ENCODE measurements at places on chromosomes 1 and 21. TPM values are rescaled to one million over a fixed set of nuclear protein-coding genes. Genes with fewer than 3 reads are reported as not detected.
A peak's percentile ranks its signal among the peaks of the same experiment; 100 is the strongest.

DNA sequence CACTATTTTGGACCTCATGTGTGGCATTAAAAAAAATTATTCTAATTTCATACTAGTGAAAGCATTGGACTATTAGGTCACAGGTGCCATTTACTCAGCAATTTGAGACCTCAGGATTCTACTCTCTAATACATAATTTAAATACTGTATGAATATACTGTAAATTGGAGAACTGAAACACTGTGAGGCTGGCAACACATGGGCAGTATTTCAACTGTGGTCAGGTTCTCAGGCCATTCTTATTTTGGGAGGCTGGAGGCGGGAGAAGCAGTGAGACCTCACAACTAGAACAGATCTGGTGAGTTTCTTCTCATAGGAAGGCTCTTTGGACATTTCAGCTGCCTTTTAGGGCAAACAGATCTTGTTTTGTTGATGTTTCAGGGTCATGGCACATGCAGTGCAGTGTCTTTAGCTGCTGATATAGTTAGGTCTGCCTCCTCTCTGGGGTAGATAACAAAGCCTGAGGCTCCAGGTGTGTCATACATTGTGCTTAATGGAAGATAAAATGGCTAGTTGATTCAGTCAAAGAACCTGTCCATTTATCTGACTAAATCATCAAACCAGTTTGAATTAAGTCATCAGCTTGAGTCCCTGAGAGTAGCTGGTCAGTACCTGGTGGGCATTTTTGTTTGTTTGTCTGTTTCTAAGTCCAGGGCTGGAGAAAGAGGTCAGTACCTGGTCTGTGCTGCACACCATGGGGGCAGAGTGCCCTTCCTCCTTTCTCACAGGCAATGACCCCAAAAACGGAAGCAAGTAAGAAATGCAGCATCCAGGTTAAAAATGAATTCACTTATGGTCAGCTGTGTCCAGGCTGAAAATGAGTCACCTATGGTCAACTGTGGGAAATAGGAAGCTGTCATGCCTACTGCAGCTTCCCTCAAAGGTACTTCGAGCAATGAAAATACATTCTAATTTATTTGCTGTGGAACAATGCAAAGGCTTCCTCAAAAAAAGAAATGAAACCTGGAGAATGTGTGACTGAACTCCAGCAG lies 216.2 kb downstream of the SDCCAG8 start:
- peak overlapping the region; percentile 29 for H3K27ac ChIP-seq
- H3K4me3 ChIP-seq, result no peak overlapping the region
- DNase-seq, result no peak

DNA sequence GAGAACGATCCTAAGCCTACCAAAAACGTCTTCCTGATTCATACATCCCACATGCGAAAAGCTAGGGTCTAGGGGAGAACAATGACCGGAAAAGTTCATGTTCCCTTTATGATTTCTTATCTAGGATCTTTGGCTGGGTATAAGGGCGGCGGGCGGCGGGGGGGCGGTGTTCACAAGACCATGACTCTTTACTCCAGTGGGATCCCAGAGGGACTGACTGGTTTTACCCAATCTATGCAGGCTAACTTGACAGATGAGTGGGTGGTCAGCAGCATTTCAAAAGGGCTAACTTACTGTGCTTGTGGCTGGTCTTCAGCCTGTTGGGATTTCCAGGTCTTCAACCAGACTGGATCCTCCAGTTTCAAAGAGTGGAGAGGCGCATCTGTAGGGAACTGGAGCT lies 40.3 kb downstream of the CNIH3 start:
- H3K4me3 ChIP-seq, result no peak overlapping the region
- peaks cover 3% of the 10 kb centered on the region for H3K27me3 ChIP-seq
- no peak overlapping the region for H3K27ac ChIP-seq
- H3K36me3 ChIP-seq, result no peaks in the 10 kb centered on the region
- no peaks in the 10 kb centered on the region for H3K4me1 ChIP-seq
- no peak for DNase-seq

GRCh38 chr1:105386489-105386888 lies 1636.8 kb downstream of the AMY1C start:
- H3K27me3 ChIP-seq, result no peaks in the 10 kb centered on the region
- H3K36me3 ChIP-seq, result no peaks in the 10 kb centered on the region
- no peak for DNase-seq
- H3K4me1 ChIP-seq, result no peaks in the 10 kb centered on the region

DNA sequence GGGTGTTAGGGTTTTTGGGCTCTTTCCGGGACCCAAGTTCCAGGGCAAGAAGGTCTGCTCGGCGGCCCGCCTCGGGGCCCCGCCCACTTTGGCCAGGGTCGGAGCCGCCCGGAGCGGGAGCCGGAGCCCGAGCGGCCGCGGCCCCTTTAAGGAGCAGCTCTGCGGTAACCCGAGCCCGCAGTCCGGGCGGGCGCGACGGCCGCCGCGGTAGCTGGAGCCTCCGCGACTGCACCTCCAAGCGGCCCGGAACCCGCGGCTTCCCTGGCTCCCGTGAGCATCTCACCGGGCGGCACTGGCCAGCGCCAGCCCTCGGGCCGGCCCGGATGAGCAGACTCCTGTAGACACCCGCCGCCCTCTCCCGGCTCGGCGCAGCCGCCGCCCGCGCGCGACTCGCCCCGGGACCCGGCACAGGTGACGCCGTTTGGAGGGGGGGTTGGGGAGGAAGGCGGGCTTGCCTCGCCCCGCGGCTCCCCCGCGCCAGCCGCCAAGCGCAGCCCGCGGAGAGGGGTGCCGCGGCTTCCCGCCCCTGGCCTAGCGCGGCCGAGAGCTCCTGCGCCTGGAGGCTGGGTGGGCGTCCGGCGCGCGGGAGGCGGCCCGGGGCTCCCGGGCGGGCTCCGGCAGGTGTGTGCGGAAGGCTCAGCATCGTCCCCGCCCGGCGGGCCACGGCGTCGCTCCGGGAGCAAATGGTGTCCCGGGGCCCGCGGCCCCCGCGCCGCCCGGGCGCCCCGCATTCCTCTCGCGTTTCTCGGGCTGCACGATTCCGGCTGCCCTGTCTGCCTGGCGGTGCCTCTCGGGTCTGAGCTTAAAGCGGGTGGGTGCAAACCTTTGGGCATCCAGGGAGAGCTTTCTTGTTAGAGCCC lies at the start of gene TLCD4:
Gene TLCD4, plus strand, starts transcription at position 149 of the 860 bp plus-strand sequence. CDS start 26,547 bp downstream, outside the sequence.
- H3K27ac ChIP-seq, result peak within 1 kb of the TSS; percentile 81
- peak within 1 kb of the TSS; percentile 78 for H3K4me3 ChIP-seq

GRCh38 chr1:72516264-72516663 lies 233.9 kb upstream of the NEGR1 start:
- no peak for DNase-seq
- H3K27ac ChIP-seq, result no peak overlapping the region
- no peaks in the 10 kb centered on the region for H3K27me3 ChIP-seq
- no peaks in the 10 kb centered on the region for H3K36me3 ChIP-seq
- H3K4me3 ChIP-seq, result no peak overlapping the region

DNA sequence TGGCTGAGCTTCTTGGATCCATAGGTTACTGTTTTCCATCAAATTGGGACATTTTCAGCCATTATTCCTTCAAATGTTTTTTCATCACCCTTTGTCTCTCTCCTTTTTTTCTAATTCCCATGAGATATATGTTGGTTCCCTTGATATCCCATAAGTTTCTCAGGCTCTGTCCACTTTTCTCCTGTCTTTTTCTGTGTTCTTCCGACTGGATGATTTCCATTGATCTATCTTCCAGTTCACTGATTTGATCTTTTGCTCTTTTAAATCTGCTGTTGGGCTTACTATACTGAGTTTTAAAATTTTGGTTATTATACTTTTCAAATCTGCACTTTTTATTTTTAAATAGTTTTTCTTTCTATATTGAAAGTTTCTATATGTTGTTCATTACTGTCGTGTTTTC lies 18.2 kb downstream of the PRKACB start:
- H3K36me3 ChIP-seq, result no peaks in the 10 kb centered on the region
- no peaks in the 10 kb centered on the region for H3K4me1 ChIP-seq
- H3K27ac ChIP-seq, result no peak overlapping the region
- no peaks in the 10 kb centered on the region for H3K27me3 ChIP-seq

The CD1B gene
- polyA plus RNA-seq, result not detected

- H3K27me3 ChIP-seq, result no peaks in the 10 kb centered on the region
- no peak overlapping the region for H3K4me3 ChIP-seq
- H3K36me3 ChIP-seq, result peaks cover 3% of the 10 kb centered on the region
- H3K4me1 ChIP-seq, result peaks cover 6% of the 10 kb centered on the region
These were observed 3.6 kb downstream of the PSEN2 start for GRCh38 chr1:226873771-226874578.

GRCh38 chr1:90187323-90187585 lies 192.3 kb downstream of the ZNF326 start:
- H3K27me3 ChIP-seq, result no peaks in the 10 kb centered on the region
- H3K36me3 ChIP-seq, result no peaks in the 10 kb centered on the region
- DNase-seq, result no peak
- H3K4me1 ChIP-seq, result no peaks in the 10 kb centered on the region

The NR1I3 gene
- polyA plus RNA-seq, result 13.3 TPM

DNA sequence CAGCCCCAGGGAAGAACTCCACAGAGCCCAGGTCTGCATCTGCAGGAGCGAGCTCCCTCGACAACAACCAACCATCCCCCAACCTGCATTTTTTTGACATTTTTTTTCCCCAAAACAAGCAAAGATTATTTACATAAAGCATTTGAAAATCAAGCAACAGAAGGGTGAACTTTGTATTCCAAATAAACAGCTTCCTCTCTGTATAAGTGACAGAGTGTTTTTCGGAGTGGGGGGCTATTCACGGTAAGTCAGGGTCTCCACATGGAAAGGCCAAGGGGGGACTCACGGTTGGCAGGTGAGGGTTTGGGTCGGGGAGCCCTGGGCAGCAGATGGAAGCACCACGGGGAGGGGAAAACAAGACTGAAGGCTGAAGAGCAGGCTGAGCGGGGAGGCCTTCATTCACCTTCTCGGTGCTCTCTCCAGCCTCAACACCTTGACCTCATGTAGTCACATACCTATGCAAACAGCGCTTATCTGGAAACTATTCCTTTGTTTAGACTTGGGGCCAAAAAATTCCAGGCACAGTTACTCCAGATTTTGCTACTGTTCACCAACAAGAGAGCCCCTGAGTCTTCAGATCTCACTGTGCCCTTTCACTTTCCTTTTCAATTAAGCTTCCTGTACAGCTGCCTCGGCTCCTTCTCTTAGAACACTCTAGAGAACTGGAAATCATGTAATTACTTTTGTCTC lies 27.6 kb downstream of the C2CD2 start:
- no peaks in the 10 kb centered on the region for H3K36me3 ChIP-seq
- peak overlapping the region; percentile 17 for H3K4me3 ChIP-seq
- H3K27ac ChIP-seq, result peak overlapping the region; percentile 98
- DNase-seq, result peak; percentile 82
- H3K4me1 ChIP-seq, result peaks cover 12% of the 10 kb centered on the region

DNA sequence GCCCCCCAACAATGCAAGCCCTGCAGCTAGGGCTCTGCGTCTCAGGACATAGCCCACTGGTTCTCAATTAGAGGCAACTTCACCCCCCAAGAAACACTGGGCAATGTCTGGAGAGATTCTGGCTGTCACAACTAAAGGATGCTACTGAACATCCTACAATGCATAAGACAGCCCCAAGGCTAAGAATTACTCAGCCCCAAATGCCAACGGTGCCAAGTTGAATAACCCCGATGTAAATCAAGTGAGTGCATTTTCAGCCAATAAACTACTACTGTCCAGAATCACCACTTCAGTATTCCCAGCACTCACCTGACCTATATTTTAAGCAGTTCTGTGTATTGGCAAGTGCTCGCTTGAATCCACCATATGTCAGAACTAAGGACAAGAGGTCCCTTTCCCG lies 6.9 kb downstream of the RIPK4 start:
- H3K36me3 ChIP-seq, result peaks cover 4% of the 10 kb centered on the region
- H3K27ac ChIP-seq, result no peak overlapping the region
- peaks cover 20% of the 10 kb centered on the region for H3K27me3 ChIP-seq

GRCh38 chr1:9376430-9376829 lies 83.7 kb downstream of the SPSB1 start:
- H3K27me3 ChIP-seq, result no peaks in the 10 kb centered on the region
- peak overlapping the region; percentile 38 for H3K27ac ChIP-seq
- no peak for DNase-seq
- peaks cover 23% of the 10 kb centered on the region for H3K4me1 ChIP-seq

DNA sequence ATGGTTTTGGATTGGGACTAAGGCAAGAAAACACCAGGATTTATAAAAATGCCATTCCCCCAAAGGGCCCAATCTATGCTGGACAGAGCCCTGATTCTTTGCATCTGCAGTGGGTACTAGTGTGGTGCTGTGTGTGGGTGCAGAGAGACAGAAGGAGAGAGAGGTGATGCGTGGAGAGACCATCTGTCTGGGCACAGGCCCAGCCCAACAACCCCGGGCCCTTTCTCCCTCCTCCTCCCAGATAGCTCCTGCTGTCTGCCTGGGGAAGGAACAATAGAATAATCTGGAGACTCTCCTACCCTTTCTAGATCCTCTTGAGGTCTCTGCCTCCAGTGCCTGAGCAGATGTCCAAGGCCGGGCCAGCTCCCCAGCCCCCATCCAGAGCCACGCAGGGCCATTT lies 15.1 kb downstream of the KIAA1614 start:
- no peak overlapping the region for H3K27ac ChIP-seq
- no peak overlapping the region for H3K4me3 ChIP-seq
- DNase-seq, result no peak
- H3K27me3 ChIP-seq, result no peaks in the 10 kb centered on the region
- peaks cover 28% of the 10 kb centered on the region for H3K4me1 ChIP-seq

GRCh38 chr1:107936498-107937481 lies 28.2 kb downstream of the VAV3 start:
- no peaks in the 10 kb centered on the region for H3K27me3 ChIP-seq
- DNase-seq, result no peak
- H3K4me3 ChIP-seq, result no peak overlapping the region

DNA sequence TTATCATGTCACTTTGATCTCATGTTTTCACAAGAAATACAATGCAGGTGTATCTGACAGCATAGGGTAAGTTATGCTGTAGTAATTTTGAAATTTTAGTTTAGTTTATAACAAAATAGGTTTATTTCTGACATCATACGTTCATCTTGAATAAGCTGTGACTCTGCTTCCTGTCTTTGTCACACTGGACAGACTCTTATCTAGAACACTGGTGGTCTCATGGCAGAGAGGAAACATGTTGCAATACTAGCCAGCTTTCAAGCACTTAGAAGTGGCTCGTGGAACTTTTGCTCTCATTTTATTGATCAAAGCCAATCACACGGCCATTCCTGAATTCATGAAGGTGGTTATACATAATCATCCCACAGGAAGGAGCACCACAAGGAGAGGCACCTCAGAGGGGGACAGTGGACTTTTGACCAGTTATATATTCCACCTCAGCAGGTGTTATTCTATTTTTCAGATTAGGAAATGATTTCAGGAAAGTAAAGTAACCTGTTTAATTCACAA lies 46.5 kb downstream of the CYP2J2 start:
- H3K4me3 ChIP-seq, result no peak overlapping the region
- no peaks in the 10 kb centered on the region for H3K27me3 ChIP-seq
- H3K4me1 ChIP-seq, result peaks cover 2% of the 10 kb centered on the region
- no peaks in the 10 kb centered on the region for H3K36me3 ChIP-seq
- no peak for DNase-seq

GRCh38 chr1:204359474-204360255 lies at the start of gene PLEKHA6:
TSS of gene PLEKHA6 (minus strand) at chr1:204359929. CDS start at chr1:204273727, 86,202 bp downstream.
- H3K27me3 ChIP-seq, result no peaks in the 10 kb centered on the region
- H3K4me3 ChIP-seq, result no peak within 1 kb of the TSS
- peaks cover 57% of the 10 kb centered on the region for H3K36me3 ChIP-seq
- DNase-seq, result no peak
- H3K27ac ChIP-seq, result no peak within 1 kb of the TSS

The RNF187 gene
- polyA plus RNA-seq, result 46.1 TPM

The CYP4Z1 gene
- polyA plus RNA-seq, result 0.10 TPM

- H3K27ac ChIP-seq, result no peak overlapping the region
- no peaks in the 10 kb centered on the region for H3K36me3 ChIP-seq
- DNase-seq, result no peak
These were observed 24.2 kb downstream of the TRABD2B start for GRCh38 chr1:47972864-47973432.
